Hematopoietic multipotent progenitor cell treated with erythropoietin and hydrocortisone succinate and interleukin-3 and kit ligand, for 15 days (in vitro differentiated cells): ENCODE measurements at places on chromosomes 13 and 19.

DNA sequence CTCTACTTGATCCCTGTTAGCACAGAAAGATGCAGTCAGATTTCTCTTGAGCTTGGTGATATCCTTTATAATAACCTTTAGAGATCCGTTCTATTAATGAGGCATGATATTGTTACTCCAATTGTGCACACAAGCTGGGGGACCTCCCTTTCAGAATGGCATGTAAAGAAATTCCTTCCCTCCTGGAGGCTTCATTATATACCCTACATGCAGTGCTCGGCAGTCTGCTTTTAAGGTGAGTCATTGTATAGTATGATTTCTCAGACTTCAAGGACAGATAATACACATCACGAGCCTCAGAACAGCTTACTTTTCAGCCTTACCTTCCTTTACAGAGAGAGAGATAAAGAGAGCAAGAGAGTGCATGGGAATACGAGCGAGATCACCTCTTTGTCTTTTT, 261.3 kb downstream of the ATP8A2 start:
- DNase-seq = no peak

- no peak for DNase-seq
Observed at GRCh38 chr13:40994581-40995230, 24.4 kb downstream of the ELF1 start.

DNA sequence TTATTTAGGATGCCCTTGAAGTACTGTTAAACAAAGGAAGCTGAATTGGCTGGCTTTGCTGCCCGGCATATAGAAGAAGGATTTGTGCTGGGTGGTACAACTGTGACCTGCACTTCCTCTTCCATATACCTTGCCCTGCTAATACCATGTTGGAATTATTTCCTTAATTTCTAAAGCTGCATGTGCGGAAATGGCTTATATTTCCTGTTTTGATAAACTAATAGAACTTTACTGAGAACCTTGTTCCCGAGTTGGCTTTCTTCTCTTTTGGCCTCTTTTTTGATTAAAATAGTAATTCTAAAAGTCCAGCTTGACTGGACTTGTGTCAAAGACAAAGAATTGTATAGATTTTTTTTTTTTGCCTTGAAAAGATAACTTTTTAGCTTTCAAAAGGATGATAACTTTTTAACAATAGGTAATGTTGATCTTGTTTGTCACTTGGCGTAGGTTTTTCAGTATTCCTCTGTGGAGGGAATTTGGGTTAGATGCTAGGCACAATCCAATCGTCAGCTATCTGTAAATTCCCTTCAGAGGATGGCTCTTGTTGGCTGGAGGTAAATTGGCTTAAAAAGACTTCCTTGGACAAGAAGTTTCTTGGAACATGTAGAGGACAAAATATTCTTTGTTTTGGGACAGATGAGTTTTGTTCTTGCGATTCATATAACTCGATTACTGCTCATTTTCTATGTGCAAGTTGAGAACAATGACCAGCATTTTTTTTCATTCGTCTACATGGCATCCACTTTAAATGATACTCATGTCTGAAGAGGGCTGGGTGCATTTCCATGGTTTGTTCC, 41.4 kb downstream of the COL4A2 start:
- no peak for DNase-seq

DNA sequence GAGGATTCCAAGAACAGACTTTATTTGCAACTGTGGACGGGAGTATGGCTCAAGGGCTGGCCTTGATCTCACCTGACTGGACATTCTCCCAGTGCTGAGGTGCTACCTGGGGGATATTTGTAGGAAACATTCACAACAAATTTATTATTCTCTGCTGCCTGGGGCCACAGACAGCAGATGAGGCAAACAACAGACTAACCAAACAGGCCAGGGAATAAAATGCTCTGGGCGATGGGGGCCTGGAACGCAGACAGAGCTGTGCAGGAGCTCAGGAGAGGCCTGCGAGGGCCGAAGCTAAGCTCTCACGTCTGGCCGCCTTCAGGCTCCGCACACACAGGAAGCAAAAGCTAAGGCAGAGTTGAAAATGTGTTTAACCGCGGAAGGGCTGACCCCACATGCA, 7.8 kb downstream of the PLPP2 start:
- no peak for DNase-seq

DNA sequence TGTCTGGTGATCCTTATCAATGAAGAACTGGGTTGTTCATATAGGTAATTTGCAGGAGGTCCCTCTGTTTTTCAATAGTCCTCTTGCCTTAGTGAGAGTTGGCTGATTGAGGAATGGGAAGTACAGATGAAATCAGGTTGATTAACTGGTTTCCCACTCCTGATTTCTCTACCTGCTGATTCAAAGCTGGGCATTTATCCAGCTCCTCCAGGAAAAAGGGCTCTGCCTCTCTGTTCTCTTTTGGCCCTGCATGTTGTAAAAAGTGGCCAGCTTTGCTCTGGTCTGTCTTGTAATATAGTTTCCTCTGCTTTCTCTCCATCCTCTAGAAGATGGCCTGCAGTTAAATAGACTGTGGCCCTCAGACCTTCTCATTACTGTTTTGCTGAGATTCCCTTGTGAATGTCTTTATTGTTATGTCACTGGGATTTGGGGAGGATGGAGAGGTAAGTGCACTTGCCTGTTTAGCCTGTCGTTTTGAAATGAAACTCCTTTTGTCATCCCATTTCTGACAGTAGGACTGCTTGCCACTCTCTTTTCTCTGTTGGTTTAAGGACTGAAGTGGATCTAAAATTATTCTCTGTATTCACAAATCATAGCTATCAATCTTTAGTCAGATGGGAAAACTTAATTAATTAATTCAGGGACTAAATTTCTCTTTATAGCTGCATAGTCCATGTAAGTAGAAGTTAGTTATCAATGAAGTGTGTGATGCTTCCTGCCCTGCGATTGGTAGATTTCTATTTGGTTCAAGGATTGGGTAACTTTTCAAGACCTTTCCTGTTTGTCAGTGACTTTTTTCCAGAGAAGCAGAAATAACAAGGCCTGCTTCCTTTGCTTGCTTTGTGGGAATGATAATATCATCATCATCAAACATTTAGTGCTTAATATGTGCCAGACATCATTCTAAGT, 28.5 kb downstream of the GARRE1 start:
- DNase-seq = no peak

GRCh38 chr13:49877629-49878218, 58.4 kb downstream of the SPRYD7 start:
- no peak for DNase-seq

DNA sequence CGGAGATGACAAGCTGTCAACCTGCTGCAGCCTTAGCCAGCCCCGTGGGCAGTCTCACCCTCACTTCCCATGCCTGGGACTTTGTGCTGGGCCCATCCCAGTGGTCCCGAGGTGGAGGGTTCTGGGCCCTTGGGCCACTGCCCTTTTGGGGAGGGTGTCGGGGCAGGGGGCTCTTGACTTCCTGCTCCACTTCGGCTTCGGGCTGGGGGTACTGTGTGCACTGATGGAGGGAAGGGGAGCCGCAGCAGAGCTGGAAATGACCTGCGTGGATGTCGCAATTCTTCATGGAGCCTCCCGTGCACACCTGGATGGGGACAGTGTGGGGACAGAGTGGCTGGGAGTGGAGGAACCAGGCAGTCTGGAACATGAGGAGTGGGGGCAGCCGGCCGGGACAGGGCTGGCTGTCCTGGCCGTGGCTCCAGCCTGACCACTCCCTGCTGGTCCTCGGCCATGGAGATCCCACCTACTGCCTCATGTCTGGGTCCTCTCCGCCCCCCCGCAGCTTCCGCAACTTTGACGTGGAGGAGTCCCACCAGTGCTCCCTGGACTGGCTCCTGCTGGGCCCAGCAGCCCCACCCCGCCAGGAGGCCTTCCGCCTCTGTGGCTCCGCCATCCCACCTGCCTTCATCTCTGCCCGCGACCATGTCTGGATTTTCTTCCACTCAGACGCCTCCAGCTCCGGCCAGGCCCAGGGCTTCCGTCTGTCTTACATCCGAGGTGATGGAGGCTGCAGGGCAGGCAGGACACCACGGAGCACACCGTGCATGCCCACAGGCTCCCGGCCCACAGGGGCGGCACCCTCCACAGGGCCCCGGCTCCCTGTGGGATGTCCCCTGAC, 10.2 kb downstream of the LRP3 start:
- DNase-seq = no peak

DNA sequence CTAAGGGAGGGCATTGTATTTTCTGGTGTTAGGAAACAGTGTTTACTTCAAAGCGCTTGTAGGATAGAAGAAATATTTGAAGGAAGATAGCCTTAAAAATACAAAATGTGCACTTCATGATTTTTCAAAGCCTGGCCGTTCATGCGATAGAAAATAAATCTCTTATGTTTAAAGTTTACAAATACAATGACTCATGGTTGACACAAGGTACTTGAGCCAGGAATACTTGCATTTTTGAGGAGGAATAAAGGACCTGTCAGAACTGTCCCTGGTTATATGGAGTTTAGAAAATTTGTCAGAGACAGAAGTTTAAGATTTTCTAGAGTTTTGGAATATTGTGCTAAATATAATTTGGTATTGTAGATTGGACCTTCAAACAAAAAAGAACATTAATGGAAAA, 1223.2 kb upstream of the SLC10A2 start:
- no peak for DNase-seq

DNA sequence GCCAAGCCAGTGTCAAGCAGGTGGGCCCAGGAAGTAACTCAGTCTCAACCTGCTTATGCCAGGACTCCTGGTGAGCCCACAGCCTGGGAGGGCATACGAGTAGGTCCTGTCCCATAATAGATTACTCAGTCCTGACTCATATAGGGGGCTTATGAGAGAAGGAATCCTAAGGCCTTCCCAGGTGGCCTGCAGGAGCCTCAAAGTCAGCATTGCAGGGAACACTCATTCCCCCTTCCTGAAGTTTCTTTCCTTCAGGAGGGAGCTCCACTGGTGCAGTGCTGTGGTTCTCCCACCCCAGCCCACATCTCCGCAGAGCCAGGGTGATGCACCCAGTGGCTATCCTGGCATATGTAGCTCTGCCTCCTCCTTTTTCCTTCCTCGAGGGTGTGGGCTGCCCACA, 137.3 kb downstream of the ZIC5 start:
- DNase-seq = no peak

GRCh38 chr13:77846173-77846572, 72.5 kb downstream of the EDNRB start:
- DNase-seq = no peak

DNA sequence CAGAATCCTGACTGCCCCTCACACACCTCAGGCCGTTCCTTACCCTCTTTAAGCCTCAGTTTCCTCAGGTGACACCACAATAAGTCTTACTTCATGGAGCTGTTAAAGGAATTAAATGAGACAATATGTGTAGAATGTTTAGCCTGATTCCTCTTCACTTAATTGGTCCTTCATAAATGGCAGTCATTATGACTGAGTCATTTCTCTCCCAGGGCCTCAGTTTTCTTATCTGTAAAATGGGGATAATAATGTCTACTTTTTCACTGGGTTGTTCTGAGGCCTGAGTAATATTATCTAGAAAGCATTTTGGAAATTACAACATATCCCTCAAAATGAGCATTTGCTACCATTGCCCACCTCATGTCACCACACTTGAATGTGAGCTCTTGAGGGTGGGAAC, 21.6 kb downstream of the POU2F2 start:
- no peak for DNase-seq

- no peak for DNase-seq
Observed at GRCh38 chr19:911197-912033, 1.6 kb downstream of the R3HDM4 start.

- no peak for DNase-seq
Observed at GRCh38 chr13:93398167-93399035, 171.8 kb downstream of the GPC6 start.

DNA sequence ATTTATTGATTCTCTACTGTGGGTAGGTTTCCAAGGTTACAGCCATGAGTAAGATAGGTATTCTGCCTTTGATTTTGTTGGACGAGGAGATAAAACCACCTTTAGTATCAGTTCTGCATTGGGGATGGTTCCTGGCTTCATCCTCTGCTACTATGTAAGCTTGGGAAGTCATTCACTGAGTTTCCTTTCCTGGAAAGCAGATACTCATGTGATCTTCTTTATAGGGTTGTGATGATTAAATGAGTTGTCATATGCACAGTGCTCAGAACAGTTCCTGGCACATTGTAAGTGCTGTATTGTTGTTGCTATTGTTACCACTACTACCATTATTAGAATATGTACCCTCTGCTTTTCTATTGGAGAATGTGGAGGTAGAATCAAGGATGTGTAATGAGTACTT, 13.1 kb upstream of the WTIP start:
- DNase-seq = no peak

- peak; percentile 54 for DNase-seq
Observed at GRCh38 chr19:45443462-45444317, 20.0 kb upstream of the ERCC1 start.

GRCh38 chr19:13790354-13790753, 4.9 kb upstream of the ZSWIM4 start:
- DNase-seq = no peak

DNA sequence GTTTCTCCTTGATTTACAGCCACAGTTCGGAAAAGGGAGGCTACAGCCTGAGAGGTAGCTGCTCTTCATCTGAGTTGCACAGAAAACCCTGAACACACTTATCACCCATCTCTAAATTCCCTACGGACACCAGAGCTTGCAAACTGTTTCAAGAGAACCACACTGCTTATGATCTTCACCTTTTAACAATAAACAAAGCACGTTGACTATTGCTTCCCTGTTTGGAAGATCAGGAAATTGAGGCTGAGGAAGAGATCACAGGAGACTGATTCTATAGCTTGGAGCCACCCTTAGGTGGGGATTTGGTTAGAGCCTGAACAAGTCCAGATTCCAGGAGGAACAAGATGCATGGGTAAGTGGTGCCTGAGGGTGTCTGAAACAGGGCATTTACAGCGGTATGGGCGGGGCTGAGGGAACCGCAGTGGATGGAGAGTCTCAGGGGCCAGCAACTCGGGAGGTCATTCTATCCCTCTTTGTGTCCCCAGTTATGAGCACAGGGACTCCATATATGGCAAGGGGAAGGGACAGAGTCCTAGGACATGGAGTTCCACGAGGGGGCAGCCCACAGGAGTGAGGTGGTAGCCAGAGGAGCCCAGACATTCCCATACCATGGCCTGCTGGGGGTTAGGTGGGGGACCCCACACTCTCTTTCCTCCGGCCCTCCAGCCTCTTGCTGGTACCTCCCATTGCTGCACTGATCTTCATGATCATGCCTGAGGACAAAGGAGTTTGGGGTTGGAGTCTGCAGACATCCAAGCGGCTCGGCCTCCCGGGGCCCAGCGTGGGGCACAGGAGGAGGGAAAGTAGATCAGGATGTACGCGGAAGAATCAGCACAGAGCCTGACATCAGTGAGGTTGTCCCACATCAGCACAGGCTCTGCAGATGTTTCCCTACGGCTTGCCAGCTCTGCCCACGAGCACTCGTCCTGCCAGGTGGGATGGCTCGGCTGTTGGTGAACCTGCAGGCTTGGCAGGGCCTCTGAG, 162.3 kb upstream of the ZNF536 start:
- no peak for DNase-seq
